ENCODE measurements at places on chromosomes 3 and 15. TPM values are rescaled to one million over a fixed set of nuclear protein-coding genes. Genes with fewer than 3 reads are reported as not detected.

The TWF2 gene
- 129 TPM for total RNA-seq

The LYSMD4 gene
- 11.5 TPM for total RNA-seq

The SCN5A gene
- 0.75 TPM for total RNA-seq

The P2RY12 gene
- 0.12 TPM for total RNA-seq

The CTDSPL2 gene
- 58.2 TPM for total RNA-seq

The FAM227B gene
- total RNA-seq = 2.7 TPM

The GCNT3 gene
- total RNA-seq = 0.37 TPM

The NDN gene
- 59.1 TPM for total RNA-seq

The FETUB gene
- total RNA-seq = not detected

The CCDC12 gene
- total RNA-seq = 30.6 TPM

The WDR93 gene
- total RNA-seq = under 0.01 TPM

The CCDC13 gene
- 0.33 TPM for total RNA-seq

The SLTM gene
- total RNA-seq = 99.8 TPM

The CEMIP gene
- 14.6 TPM for total RNA-seq

The THRB gene
- 0.77 TPM for total RNA-seq

The FEZF2 gene
- total RNA-seq = not detected

The CCR4 gene
- total RNA-seq = not detected

The CHRM5 gene
- total RNA-seq = 0.75 TPM

The HTR3E gene
- total RNA-seq = not detected

The SEMA5B gene
- total RNA-seq = not detected

The TP53BP1 gene
- 135 TPM for total RNA-seq

The SPTBN5 gene
- total RNA-seq = 0.11 TPM

The VGLL3 gene
- 11.2 TPM for total RNA-seq

The MEIS2 gene
- total RNA-seq = 72.7 TPM

The TRH gene
- total RNA-seq = not detected

The ITPKA gene
- total RNA-seq = 18.1 TPM

The CHDH gene
- total RNA-seq = 0.44 TPM

The ATOSA gene
- total RNA-seq = 18.9 TPM

The NEO1 gene
- total RNA-seq = 14.6 TPM

The PPP1R14D gene
- not detected for total RNA-seq

The AHSG gene
- total RNA-seq = not detected

Data from uterine smooth muscle cell (primary cell).